ENCODE measurements at places on chromosomes 1 and 21.

GRCh38 chr1:8419861-8420260, 101.9 kb downstream of the SLC45A1 start:
- no peak for DNase-seq

GRCh38 chr1:169550294-169550693, 36.0 kb downstream of the F5 start:
- DNase-seq = peak; percentile 52

GRCh38 chr1:206102292-206102936, 14.8 kb downstream of the AVPR1B start:
- no peak for DNase-seq

DNA sequence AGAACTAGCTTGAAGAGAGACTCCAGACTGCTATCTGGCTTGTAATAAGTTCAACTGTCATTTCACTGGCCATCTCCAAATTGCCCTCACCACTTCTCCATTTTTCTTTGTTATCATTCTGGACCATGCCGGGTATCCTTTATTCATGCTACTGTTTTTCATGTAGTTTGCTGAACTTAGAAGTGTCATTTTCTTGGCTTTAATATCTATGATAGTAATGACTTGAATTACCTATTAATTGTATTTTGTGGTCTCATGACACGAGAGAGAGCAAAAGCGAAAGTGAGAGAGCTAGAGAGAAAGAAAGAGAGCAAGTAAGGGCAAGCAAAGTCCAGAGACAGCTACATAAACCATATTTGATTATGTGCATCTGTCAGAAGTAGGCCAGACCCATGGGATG, 184.9 kb upstream of the ATP1B1 start:
- DNase-seq = no peak

DNA sequence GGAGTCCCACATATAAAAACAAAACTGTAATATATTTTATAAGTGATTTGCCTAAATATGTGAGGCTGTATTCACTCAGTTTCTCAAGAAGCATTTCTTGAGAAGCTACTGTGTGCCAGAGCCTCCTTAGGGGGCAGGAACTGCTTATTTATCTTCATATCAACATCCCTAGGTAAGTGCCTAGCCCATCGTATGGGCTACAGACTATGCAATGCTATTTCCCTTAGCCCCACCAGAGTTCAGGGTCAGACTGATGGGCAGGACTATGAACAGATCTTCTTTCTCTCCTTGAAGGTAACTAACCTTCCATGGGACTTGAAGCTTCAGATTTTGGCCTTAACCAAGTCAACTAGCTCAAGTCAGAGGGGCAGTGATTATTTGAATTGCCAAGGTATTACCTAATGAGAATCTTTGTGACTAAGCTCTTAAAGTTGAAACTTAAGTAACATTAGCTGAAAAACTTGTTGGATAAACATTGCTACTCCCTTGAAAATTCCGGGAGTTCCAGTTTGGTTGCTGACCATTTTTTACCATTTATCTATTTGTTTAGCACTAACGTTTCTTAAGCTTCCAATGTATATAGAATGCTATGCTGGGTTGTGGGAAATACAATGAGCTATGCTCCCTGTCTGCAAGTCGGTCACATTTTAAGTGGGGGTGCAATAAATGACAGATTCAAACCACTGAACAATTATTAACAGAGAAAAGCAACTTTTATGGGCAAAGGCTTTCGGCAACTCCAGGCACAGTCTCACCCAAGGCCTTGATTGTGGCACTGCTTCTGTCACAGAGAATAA, 85.2 kb downstream of the GPR88 start:
- no peak for DNase-seq

DNA sequence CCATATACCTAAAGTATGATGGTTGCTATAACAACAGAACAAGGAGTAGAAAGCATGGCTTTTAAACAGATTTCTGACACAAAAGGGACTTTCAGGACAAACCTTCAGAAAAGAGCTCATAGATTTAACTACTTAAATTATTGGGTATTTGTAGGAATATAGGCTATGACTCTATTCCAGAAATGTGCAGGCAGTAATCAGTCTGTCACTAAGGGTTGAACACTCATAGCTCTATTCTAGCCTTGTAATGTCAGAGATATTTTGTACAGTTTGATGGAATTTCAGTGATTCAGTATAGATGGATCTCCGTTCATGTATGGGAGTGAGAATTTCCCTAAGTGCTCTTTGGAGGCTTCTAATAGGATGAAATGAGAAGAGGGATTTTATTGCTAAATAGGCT, 82.8 kb downstream of the EXTL2 start:
- DNase-seq = no peak

DNA sequence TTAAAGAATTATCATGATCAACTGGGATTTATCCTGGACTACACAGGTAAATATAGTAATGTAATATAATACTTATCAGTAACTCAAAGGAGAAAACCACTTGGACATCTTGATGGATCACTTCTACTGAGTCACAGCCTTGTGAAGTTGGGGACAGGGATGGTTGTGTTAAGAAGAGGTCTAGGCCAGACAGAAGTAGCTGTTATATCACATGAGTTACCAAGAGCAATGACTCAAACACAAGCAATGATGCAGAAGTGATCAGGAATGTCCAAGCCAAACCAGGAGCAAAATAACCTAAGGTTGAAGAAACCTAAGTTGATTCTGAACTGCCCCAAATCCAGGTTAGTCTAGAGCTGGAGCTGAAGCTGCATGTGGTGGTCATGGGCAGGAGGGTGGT, 424.5 kb upstream of the DAB1 start:
- no peak for DNase-seq

DNA sequence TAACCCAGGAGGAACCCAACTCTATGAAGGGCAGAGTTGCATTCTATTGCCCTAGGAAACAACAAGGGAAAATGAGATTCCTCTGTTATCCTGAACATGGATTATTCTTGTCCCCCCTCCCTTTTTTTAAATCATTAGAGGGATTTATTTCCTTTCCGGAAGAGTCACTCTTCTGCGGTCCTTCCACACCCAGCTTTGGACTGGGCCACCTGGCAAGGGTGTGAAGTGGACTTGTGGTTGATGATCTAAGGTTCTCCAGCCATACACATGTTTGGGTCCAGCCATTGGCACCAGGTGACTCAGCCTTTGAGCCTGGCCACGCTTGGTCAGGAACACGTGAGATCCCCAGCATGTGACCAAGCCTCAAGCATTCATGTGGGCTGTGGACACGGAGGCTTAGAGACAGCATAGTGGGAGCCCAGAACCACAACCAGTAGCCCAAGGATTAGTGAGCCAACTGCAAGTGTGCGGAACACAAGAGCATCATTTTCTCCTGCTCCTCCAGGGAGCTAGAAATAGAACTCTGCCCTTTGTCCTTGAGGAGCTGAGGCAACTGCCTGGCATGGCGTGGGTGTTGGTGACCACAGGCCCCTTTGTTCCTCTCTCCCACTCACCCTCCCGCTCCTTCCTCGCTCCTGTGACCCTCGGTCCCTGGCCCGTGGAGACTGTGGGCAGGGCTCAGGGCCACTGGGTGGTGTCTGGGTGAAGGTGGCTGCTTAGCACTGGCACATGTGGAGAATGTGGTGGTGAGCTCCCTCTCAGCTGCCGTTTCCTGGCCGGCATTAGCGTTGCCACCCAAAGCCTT, 50.1 kb downstream of the NENF start:
- no peak for DNase-seq

All from activated CD4-positive, alpha-beta T cell treated with anti-CD3 and anti-CD28 coated beads, Interleukin-2, Interleukin-4, amounts not matched to agents 100 ng/mL and 50 ng/mL, durations not matched to agents 16 hours and 8 hours (primary cell).